ENCODE measurements at places on chromosomes 1 and 21.
A peak's percentile ranks its signal among the peaks of the same experiment; 100 is the strongest.

GRCh38 chr1:25756215-25756614, 43.8 kb upstream of the SELENON start:
- DNase-seq, result no peak

GRCh38 chr1:109926662-109927300, 16.1 kb downstream of the CSF1 start:
- DNase-seq, result no peak

- no peak for DNase-seq
Observed at GRCh38 chr21:38661889-38662568, 143.7 kb upstream of the ETS2 start.

DNA sequence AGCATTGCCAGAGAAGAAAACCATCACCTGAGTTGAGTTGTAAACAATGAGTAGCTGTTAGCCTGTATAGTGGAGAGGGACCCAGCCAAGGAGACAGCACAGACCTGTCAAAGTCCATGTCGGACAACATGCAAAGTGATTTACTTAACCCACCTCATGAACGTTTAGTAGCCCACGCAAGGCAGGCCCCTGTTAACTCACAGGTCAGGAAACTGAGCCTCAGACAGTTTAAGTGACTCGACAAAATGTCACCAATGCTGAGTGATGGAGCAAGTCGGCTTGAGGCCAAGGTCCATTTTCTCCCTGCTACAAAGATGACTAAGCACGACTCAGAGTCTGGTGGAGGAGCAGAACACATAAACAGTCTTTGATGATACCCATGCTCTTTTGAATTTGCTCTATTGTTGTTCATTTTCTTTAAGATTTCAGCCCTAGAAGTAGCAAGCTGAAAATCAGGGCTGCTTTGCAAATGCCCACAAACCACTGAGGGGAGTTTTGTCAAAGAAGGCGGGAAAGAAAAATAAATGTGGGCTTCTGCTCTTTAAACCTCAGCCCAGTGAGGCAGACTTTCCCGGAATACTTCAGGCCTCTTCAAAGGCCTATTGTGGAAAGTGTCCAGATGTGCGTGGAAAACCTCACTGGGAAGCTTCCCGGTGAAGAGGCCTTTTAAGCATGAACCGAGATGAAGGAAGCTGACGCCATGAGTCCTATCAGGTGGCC, 83.8 kb upstream of the HOOK1 start:
- peak; percentile 86 for DNase-seq

- DNase-seq, result no peak
Observed at GRCh38 chr1:206049293-206049692, 3.7 kb upstream of the RHEX start.

DNA sequence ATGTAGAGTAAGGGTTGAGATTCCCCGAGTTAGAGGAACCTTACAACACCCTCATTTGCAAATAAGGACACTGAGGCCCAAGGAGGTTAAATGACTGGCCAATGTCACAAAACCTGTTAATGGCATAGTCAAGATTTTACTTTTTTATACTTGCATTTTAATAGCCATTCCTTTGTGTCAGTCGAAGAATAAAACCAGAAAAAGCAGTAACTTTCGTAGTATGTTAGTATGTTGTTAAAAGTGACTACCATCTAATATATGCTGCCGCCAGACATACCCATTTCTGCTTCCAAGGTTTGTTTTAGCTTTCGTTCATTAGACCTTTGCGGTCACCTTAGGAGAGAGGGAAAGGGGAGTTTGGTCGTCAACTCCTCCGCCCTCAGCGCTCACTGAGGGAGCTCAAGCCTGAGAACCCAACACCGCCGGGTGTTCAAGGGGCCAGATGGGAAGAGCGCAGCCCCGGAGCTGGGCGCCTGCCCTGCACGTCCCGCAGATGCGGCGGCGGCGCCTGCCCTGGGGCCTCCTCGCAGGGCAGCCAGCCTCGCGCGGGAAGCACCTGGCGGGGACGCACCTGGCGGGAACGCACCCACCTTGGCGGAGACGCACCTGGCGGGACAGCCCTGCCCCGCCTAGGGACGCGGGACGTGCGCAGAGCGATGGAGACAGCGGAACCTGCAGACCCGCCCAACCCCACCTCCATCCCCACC, 466 bp downstream of the VPS26C start:
- DNase-seq, result no peak

GRCh38 chr1:243844186-243844585, 5.9 kb downstream of the AKT3 start:
- no peak for DNase-seq

DNA sequence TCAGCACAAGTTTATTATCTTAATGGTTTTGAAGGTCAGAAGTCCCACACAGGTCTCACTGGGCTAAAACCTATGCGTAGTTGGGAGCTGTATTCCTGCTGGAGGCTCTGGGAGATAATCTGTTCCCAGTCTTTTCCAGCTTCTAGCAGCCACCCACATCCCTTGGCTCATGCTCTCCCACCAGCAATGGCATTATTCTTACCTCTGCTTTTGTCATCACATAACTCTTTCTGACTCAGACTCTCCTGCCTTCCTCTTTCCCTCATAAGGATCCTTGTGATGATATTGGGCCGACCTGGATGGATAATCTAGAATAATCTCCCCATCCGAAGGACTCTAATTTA, 122.2 kb upstream of the PRDX6 start:
- no peak for DNase-seq

DNA sequence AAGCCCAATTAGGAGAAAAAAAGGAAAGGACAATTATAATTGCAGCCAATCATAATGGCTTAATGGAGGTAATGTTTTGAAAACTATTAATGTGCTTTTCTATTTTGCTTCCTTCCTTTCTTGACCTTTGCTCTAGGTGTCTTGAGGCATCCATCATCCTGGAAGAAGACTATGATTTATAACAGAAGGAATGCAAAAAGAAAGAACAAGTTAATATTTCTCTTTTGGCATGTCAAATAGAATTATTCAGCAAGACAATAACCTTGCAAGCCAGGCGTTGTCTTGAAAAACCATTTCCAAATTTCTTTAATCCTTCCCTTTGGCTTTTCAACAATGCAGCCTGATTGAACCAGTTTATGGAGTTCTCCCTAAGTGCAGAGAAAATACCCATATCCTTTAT, 107.7 kb upstream of the USP24 start:
- DNase-seq, result no peak

GRCh38 chr1:224528900-224529299, 87.2 kb upstream of the CNIH3 start:
- DNase-seq, result peak; percentile 84
